ENCODE measurements at places on chromosomes 2 and 18.

DNA sequence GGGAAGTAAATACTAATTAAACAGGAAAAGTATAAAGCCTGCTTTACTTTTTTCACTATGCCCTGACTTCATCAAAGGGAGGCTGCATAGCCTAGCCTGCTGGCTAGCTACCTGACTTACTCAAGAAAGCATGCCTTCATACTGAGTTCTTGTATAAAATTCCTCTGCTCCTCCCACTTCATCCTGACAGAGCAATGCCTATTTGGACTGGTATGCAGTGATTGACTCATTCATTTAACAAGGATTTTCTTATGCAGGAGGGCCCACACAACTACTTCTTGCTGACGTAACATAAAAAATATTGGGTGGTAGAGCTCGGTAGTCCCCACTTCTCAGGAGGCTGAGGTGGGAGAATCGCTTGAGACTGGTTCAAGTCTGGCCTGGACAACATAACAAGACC is 70.5 kb downstream of the PRPF40A start:
- no peak for DNase-seq

DNA sequence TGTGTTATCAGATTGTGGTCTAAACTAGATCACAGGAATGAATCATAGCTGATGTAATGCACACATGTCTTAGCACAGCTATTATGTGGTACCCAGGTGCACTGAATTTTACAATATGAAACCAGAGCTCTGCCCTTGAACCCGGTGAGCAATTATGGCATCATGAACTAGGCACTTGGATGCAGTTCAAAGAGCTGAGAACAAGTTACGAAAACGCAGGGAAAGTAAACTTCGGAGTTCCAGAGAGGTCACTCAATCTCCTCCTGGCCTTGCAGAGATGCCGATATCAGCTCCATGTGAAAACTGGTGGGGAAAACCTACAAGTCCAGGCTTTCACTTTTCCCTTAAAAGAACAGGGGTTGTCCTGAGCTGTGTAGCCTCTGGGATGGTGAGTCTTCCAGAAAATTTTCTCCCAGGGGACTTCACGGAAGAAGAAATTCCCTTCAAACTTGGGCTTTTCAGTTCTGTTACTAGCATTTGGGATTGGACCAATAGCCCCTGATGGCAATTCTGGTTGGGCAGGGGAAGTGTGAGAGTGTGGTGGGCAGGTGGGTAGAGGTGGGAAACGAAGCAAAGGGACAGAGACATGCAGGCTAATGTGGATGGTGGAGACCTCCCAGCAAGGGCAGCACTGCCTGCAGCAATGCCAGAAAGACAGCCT is 71.1 kb upstream of the SH3BP4 start:
- DNase-seq, result no peak

- DNase-seq, result no peak
Measured at GRCh38 chr2:177147834-177148445, 64.7 kb upstream of the HNRNPA3 start.

DNA sequence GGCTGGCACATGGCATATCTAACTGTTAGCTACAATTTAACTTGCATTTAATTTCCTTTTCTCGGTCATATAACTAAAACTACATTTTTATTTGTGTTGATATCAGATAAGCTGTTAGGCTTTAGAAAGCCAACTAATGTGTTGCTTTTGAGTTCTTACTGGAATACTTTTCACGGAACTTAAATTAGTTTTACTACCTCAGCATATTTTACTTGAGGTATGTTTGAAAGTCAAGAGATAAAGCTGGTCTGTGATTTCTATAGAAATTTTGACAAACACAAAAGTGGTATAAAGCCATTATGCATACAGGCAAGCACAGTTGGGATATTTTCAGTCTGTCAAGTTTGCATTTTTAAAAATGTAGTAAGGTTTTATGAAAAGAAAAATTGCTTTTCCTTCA is 162.6 kb downstream of the ZNF804A start:
- no peak for DNase-seq

GRCh38 chr2:102358496-102358895 is 2.9 kb downstream of the IL18R1 start:
- no peak for DNase-seq

All from CD4-positive, alpha-beta memory T cell (primary cell).